ENCODE measurements at places on chromosomes 5 and 9.

DNA sequence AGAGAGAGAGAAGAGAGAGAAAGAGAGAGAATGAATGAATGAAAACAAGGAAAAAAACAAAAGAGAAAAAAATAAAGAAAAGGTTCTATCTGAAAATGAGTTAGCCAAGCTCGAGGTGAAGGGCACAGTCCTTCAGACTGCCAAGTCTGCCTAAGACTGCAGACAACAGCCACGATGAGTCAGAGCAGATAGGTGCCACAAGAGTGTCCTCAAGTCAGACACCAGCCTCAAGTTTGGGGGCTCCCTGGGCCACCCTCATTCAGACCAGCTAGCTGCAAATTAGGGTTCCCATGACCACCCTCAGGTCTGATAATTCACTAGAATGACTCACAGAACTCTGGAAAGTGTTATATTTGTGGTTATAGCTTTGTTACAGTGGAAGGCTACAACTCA, 13.9 kb upstream of the HABP4 start:
- DNase-seq: no peak

DNA sequence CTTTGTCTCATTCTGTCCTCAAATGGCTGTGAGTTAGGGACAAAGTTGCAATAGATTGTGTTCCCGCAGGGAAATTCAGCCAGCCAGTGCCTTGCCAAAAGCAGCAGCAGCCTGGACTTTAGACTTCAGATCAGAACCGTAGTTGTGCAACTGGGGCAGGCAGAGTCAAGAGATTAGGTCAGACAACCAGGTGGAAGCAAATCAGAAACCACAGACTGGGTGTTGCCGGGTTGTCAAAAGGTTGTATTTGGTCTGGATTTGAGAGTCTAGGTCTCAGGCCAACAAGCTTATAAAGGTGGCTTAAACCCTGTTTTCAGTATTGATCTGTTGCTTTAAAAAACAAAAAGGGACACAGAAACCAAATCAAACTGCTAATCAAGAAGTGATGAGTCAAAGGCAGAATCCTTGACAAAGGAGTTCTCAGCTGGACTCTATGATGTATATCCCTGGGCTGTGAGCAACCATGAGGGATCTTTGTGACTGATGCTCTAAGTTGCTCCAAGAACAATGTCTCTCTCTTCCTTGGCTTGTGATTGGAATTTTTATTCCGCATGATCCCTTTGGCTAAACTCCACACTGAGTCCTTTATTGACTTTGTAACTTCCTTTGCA, 20.9 kb downstream of the RFK start:
- DNase-seq: no peak

DNA sequence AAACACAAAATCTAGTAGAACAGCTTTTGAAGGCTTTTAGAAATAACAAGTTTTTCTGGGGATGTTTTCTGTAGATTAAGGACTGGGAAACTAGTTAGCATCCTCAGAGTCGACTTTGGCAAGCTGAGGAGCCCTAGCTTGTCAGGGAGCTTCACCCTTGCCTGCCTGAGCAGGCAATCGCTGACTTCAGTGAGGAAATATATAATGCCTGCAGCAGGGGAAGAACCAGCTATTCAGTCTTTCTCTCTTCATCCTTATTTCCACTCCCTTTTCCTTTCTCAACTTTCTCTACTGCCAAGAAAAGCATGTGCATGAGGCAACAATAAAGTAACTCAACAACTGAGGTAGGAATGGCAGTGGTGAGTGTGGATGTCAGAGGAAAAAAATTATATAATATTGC, 54.7 kb downstream of the PLK2 start:
- DNase-seq: no peak

DNA sequence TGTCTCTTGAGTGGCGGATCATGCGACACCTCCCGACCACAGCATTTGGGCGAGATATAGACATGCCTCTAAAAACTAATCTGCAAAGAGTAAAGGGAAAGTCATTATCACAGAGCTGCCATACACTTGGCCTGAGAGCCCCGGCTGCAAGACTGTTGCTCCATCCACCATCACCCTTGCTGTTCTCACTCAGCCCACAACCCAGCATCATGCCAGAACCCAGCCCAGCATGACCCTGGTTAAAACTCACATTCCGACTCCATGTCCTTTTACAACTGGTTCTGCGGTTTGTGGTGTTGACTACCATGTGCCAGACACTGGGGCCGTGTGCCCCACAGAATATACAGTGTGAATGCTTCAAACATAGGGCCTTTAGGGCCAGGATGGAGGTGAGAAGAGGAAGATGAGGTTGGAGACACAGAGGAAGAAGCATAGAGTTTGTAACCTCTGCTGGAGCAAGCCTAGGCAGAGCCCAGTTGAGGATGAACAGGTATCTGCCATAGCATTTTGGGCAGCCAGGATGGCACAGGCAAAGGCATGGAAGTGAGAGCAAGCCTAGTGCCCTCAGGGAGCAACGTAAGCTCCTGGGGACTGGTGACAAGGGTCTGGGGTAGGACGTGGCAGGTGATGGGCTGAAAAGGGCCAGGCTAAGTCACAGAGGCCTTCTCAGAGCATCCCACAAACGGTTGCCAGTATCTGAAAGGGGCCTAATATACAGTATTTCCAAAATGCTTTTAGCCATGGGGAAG, 37.5 kb upstream of the SMU1 start:
- DNase-seq: no peak

Data from NCI-H748 treated with DMSO at 0.1 percent for 48 hours (cell line).